Activated CD8-positive, alpha-beta memory T cell treated with anti-CD3 and anti-CD28 coated beads for 1 hour (primary cell): ENCODE measurements at places on chromosomes 2 and 18.

DNA sequence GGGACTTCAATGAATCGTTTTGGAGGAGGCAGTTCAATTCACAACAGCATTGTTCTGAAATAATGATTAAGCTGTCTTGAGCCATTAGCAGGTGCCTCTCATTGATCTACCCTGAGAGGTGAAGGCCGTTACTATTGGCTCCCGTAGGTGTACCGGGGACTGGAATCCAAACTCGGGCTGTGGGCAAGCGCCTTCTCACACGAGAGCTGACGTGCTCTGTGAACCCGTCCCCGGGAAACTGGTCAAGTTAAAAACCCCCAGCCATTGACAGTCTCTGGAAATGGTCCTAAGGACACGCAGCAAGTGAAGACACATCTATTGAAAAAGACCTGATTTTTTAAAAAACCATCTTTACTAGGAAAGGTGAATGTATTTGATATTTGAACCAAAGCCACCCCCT is 8.1 kb upstream of the NFATC1 start:
- no peak for DNase-seq

DNA sequence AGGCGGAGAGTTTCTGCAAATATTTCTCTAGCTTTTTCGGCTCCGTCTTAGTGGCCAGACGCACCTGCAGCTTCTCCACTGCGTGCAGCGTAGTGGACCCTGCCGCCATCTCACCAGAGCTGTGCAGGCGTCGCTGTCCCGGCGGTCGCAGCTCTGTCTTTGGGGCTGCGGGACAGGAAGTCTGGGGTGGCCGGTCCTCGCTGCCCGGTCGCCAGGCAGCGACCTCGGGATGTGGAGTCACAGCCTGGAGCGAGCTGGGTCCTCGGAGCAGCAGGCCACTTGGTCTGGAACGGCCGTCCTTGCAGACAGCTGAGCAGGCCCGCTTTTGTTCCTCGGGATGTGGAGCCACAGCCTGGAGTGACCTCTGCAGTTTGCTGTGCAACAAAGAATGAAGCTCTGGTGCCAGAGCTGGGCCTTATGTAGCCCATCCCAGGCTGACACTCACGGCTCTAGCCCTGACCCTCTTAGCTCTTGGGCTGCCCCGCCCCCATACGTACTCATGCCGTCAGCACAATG is at the start of gene ELOA2:
TSS of gene ELOA2 (minus strand) at position 466 of the 516 bp plus-strand sequence. CDS start at position 109, 357 bp downstream.
- no peak for DNase-seq

- no peak for DNase-seq
These were observed 1262.9 kb downstream of the SUCLG1 start for GRCh38 chr2:83196225-83196624.

DNA sequence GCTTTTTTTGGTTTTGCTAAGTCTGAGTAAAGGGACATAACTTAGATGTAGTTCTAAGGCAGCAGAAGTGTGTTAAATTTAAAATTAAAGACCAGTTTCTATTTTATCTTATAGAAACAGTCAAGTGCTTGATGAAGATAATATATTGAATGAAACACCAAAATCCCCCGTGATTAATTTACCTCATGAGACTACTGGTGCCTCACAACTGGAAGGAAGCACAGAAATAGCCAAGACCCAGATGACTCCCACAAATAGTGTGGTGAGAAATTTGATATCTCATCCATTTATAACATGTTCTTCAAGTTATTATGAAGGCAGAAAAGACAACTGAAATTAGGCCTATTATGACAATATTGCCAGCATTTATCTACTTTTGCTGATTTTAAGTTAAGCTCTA is 45.6 kb downstream of the APLF start:
- DNase-seq: no peak

DNA sequence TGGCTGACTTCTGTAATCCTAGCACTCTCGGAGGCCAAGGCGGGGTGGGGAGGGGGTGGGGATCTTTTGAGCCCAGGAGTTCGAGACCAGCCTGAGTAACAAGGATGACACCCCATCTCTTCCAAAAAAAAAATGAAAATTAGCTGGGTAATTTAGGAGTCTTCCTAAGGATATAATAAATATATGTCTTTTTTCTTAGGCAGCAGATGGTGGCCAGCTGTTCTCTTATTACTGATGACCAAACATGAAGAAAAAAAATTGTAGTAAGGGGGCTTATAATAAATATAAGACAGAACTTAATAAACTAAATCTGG is 4.2 kb upstream of the IMPA2 start:
- no peak for DNase-seq

GRCh38 chr2:33552758-33553461 is 46.2 kb downstream of the FAM98A start:
- DNase-seq: no peak

- no peak for DNase-seq
These were observed 41.1 kb upstream of the ASXL3 start for GRCh38 chr18:33536904-33537303.

DNA sequence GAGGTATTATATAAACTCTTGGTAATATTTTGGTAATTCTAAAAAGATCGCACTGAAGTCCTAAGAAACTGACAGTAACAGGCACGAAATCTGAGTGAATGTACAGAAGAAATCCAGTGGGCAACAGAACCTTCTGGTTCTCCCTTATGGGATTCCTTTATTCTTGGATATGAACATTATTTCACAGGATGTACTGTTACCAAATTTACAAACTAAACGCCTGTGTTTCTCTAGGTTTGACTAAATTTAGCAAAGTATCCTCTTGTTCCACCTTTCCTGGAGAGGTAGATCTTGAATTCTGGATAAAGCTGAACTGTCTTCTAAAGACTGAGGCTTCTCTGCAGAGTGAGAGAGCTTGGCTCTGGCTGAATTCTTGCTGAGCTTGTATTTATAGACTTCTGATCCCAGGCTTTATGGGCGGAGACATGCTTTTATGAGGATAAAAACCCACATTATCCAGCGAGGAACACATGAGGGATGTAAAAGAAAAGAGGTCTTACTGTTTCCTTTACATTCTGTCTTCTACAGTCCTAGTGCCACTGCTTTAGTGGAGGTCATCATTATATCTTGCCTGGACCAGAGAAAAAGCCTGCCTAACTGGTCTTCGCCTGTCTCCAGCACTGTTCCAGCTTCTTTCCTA is 220.8 kb downstream of the CDH2 start:
- no peak for DNase-seq

DNA sequence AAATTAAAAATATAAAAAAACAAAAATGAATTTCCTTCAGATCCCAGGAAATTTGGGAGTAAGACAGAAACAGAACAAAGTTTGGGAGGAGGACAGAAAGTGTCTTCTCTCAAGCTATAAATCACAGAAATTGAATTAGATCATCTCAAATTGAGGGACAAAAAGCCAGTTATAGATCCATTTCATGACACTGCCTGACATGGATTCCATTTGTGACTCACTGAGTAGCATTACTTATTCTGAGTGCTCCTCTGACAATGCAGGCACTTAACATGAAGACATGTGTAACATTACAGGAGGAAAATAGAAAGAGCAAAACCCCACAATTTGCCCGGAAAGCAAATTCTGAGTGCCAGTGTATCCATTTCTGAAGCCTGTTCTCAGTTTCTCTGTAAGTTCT is 63.9 kb upstream of the CREB1 start:
- DNase-seq: no peak

GRCh38 chr2:110863726-110864125 is 131.4 kb downstream of the ACOXL start:
- no peak for DNase-seq

DNA sequence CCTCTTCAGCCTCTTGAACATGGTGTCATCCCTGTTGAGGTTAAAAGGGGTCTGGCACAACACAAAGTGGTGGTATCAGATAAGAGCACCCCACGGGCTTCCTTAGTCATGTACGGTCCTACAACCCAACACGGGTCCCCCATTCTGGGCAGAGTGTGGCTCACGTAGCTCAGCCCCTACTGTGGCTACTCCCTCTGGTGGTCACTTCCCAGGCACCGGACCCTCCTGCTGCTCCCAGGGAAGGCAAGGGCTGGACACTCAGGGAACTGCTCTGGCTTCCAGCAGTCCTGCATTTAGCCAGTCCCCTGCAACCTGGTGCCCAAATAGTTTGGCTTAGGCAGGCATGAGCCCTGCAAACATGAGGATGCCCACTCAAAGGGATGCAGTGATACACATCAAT is 58.6 kb downstream of the GALNT14 start:
- no peak for DNase-seq

DNA sequence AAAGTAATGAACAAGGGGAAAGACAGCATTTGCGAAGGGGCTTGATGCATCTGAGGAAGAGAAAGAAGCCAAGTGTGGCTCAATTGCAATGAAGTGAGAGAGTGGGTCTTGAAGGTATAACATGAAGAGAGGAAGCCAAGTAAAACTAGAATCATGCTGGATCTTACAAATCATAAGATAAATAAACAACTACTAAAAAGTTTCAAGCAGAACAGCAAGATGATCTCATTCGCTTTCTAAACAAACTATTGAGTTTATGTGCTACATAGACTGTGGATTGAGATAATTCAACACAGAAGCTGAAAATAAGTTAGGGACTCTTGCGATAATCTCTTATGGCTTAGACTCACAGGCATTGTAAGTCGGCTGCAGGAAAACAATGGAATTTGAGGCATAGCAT is 1310.5 kb upstream of the NRXN1 start:
- DNase-seq: no peak

DNA sequence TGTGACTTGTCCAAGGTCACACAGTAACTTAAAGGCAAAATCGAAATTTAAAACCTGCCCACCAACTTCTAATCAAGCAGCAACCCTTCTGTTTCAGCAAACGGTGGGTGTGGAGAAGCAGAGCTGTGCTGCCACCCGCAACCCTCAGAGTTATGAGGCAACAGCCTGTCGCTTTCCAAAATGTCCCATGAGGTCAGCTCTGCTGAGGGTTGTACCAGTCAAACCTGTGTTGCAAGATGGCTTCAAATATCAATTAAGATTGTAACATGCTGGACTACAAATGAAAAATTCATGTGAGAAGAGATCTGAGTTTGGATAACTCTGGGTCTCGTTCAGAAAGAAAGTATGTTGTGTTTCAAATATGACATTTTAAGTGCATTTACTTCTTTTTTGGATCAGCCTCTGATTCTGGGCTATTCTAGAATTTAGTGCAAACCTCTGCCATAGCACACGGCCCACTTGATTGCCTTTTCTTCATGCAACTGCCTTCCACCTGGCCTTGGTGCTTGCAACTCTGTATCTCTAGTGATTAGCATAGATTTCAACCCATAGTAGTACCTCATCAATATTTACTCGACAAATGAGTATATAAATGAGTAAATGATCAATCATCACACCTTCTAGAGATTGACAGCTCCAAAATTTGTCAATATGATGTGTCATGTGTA is 69.3 kb downstream of the TIMM21 start:
- DNase-seq: no peak

- no peak for DNase-seq
These were observed 456.9 kb downstream of the ARHGAP15 start for GRCh38 chr2:143586119-143586518.

DNA sequence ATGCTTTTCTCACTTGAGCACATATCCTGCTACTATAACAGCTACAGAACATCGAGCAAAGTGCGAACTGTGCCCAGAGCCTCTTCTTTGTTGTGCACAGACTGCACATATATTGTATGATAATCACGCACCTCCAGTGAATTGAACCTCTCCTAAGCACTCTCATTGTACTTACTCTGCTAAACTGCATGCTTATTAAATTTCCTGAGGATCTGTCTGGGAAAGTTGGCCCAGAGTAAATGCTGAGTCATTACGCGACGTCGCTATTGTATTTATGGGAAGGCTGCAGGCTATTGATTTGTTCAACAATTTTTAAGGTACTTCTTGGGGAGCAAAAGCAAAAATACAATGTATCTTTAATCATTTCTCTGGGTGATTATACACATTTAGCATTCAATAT is 399.6 kb upstream of the DSEL start:
- no peak for DNase-seq

DNA sequence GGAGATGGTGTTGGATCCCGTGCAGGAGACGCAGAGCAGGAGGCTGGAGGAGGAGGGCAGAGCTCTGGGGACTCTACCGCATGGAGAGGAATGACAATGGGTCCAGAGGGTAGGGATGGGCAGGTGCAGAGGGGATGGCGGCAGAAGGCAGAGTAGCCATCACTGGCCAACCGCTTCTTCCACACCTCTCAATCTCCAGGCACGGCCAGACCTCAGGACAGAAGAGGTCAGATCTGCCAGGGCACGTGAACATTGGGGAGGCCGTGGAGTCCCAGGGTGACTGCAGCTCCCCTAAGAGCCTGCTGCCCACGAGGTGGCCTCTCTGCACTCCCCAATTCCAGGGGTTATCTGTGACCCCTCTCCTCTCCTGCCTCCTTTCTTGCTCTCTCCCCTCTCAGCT is 162.7 kb upstream of the HDAC4 start:
- DNase-seq: no peak

GRCh38 chr18:31990823-31991222 is 27.8 kb upstream of the RNF125 start:
- DNase-seq: no peak

DNA sequence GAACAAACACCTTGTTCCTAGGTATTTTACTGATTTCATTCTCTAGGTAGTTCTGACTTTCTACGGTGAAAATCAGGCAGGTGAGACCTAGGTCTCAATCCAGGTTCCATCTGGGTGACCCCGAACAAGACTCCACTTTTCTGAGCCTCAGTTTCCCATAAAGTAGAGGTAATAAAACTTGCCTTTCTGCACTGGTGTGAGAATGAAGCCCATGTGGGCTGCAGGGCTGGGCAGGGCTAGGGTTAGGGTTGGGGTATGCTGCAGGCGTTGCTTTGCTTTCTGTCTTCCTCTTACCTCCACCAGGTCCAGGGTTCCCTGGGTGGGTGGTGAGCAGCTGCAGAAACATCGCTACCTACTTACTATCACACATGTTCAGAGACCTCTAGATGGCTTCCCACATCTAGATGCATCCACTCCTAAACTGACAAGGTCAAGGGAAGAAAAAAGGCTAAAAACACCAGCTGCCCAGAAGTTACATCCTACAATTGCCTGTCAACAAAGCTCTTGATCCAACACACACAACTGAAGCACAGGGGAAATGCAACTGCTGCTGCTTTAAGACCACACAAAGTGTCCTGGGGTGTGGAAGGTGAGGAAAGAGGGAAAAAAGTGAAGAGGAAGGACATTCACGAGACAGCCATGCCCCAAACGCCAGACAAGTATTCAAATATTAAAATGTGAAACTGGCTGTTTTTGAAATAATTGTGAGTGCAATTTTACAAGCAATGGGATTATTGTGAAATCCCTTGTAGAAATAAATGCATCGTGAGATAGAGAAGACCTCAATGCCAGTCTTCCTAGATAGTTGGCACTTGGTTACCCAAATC is 23.5 kb downstream of the MBP start:
- DNase-seq: no peak

GRCh38 chr2:33378556-33379210 is 97.8 kb upstream of the RASGRP3 start:
- DNase-seq: no peak

DNA sequence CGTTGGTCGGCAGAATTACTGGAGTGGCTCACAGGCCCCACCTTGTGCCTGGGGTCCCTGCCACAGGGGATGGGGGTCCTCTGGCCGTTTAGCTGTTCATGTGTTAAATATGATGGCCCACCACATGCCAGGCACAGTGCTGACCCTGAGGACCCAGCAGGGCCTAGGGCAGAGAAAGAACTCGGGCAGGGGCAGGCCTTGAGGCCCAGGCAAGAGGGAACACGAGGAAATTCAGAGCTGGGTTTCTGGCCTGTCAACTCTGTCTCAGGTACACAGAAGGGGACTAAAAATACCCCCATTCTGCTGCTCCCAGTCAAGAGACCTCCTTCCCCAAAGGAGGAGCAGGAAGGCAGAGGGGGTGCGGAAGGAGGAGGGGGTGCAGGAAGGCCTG is 66.2 kb downstream of the DNMT3A start:
- no peak for DNase-seq

GRCh38 chr2:33029926-33030325 is 83.2 kb downstream of the LTBP1 start:
- no peak for DNase-seq

- DNase-seq: no peak
These were observed 38.6 kb downstream of the SS18 start for GRCh38 chr18:26051843-26052242.
